ENCODE measurements at places on chromosomes 2 and 18.

DNA sequence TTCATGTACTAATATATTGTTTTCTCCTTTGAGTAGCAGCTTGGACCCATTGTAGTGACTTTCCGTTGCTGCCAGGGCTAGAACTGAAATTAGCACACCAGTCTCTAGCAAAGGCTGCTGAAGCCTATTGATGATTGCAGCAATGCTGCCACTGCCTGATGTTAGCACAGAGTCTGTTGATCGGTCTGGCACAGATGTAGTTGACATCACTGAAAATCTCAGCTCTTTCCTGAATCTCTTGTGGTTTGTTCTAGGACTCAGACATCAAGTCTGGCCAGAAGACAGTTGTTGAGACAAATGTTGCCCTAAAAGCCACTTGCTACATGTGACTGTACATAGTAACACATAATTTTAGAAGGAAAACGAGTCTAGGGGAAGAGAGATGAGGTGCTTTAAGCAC, 47.2 kb downstream of the VAPA start:
- no peak for DNase-seq

DNA sequence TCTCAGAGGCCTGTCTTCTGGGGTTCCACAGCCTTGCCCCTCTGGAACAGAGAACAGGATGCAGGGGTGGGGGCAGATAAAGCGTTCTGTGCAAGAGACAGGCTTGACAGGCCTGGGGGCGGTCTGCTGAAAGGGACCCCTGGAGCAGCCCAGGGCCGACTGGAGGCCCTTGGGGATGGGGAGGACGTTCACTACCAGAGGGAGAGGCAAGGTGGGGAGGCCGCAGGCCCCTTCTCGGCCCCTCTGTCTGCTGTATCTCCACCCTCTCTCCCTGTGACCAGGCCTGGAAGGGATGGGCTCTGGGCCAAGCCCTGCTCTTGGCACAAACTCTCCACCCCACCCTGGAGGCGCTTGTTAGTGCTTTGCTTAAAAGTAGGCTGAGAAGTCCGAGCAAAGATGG, 27.3 kb upstream of the INHBB start:
- no peak for DNase-seq

GRCh38 chr2:230930149-230930780, 5.2 kb upstream of the GPR55 start:
- no peak for DNase-seq

- DNase-seq = no peak
Measured at GRCh38 chr18:8620845-8621244, 11.6 kb downstream of the RAB12 start.

GRCh38 chr2:108554528-108554927, 20.3 kb downstream of the LIMS1 start:
- no peak for DNase-seq

DNA sequence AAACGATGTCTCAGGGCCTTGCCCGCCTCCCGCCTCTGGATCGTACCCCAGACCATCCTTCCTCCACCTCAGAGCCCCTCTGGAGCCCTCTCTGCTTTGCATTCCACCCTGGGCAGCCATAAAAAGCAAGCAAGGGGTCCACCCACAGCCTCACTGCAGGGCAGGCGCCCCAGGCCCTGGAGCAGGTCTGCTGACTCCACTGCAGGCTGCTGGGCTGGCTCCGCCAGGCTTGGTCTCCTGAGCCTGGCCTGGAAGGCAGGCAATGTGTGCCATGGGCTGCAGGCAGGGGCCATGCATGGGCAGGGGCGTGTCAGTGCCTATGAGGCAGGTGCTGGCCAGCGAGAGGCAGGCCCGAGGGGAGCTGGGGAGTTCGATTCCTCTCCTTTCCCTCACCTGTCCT, 186.0 kb downstream of the ANKRD30B start:
- no peak for DNase-seq

DNA sequence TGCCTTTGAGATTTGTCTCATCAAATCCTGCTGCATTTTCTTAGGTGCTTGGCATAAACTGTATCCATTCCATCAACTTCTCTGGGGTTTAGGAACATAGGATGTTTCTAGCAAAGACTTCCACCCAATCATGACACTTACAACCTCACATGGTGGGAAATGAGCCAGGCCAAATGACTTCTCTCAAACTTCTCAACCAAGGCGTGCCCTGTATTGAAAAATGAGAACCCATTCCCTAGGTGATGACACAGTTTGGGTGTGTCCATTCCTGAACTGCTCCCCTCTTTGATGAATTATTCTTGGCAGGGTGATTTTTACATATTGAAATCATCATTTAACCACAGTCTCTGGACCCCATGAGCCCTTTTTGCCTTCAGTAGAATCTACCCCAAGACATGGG, 161.1 kb downstream of the EN1 start:
- DNase-seq = no peak

DNA sequence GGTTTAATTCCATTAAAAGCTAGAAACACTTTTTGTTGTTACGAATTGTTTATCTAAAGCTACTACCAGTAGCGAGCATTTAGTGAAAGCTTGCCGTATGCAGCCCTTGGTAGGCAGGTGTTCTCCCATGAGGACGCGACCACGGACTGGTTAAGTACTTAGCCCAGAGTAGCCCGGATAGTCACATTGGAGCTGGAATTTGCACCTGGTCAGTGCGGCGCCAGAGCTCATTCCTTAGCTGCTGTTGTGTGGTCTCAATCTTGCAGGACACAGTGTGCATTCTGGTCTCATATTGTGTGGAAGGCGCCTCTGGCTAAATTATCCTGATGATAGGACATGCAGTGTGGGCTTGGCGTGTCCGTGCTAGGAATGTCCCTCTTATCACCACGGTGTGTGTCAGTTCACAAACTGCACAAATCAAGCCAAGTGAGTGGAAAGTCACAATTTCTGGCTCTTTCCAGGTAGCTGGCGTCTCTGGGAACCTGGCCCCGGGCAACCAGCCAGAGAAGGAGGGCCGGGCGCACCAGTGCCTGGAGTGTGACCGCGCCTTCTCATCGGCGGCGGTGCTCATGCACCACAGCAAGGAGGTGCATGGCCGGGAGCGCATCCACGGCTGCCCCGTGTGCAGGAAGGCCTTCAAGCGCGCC, 133.3 kb downstream of the ZNF236 start:
- DNase-seq = no peak

DNA sequence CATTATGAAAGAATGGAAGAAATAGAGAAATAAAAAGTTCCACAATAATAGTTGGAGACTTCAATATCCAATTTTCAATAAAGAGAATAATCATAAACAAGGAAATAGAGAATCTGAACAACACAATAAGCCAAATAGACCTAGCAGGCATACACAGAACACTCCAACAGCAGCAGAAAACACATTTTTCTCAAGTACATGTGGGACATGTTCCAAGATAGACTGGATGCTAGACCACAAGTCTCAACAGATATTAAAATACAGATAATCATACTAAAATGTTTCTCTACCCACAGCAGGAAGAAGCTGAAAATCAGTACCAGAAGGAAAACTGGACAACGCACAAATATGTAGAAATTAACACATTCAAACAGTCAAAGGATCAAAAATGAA, 113.9 kb downstream of the USP34 start:
- DNase-seq = no peak

DNA sequence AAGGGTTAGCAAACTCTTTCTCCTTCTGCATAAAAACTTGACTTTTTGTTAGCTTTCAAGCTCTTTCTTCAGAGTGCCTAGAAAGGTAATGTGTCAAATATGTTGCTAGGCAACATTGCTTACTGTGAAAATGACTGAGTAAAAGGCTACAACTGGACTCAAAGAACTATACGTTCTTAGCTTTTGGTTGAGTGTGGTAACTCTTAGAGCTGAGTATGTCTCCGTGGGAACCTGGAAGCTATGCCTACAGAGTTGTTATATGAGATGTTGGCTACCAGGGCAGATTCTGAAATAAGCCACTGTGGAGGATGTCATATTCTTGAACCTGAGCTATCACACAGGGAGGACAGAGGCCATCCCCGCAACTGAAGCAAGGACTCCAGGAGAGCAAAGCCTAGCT, 105.5 kb downstream of the ARL6IP6 start:
- no peak for DNase-seq

All from NCI-H524 treated with DMSO at 0.1 percent for 48 hours (cell line).